ENCODE measurements at places on chromosomes 4 and X.

DNA sequence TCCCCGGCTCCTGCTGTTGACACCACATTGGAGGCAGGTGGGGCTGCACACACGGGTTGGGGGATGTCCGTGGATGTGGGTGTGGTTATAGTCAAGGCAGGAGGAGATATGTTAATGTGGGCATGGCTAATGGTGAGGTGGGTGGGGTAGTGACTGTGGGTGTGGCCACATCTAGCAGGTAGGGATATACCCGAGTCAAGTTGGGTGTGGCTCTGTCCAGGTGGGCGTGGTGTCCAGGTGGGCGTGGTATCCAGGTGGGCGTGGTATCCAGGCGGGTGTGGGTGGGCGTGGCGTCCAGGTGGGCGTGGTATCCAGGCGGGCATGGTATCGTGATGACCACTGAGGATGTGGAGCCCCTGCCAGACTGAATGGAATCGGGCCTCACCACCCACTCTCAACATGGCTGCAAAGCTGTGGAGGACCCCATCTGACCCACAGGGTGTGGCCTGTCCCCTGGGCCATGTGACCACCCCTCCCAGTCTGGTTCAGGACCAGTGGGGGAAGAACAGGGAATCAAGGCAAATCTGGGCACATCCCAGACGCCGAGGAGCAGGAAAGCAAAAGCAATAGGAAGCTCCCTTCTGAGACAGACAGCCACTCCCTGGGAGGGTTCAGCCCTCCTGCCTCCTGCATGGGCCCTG, 21.0 kb downstream of the MAN2B2 start:
- no peak for DNase-seq

DNA sequence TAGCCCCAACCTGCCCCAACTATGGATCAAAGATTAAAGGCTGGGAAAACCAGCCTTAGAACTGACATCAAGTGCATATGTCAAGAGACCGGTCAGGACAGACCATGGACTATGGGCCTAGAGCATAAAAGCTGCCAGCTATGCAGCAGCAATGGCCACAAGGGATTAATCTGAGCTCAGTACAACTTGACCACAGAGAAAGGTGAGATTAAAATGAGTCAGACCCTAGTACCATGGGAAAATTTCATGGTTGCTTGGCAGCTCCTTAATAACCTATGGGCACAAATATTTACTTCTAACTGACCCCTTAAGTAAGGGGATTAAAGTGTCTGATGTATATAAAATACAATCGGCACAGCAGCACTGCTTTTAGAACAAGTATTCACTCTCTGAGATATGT, 54.4 kb downstream of the CBR4 start:
- no peak for DNase-seq

- DNase-seq: no peak
These were observed 101.5 kb downstream of the KDM6A start for GRCh38 chrX:44974451-44974850.

DNA sequence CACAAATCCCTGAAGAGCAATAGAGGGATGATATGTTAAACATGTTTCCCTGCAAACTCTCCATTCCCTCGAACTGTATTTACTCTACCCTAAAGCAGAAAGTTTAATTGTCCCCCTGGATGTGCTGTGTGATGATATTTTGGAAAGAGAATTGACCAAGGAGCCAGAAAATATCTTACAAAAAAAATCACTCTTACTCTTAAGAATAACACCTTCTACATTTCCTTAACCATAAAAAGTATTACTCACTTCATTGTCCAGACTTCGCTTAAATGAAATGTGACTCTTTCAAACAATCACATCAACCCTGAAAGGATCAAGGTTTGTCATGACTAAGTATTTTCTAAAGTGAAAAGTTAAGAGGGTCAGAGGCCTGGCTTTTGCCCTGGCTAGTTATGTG, 49.0 kb upstream of the EGFL6 start:
- DNase-seq: no peak

- DNase-seq: no peak
These were observed 18.8 kb upstream of the SMIM14 start for GRCh38 chr4:39657465-39657864.

DNA sequence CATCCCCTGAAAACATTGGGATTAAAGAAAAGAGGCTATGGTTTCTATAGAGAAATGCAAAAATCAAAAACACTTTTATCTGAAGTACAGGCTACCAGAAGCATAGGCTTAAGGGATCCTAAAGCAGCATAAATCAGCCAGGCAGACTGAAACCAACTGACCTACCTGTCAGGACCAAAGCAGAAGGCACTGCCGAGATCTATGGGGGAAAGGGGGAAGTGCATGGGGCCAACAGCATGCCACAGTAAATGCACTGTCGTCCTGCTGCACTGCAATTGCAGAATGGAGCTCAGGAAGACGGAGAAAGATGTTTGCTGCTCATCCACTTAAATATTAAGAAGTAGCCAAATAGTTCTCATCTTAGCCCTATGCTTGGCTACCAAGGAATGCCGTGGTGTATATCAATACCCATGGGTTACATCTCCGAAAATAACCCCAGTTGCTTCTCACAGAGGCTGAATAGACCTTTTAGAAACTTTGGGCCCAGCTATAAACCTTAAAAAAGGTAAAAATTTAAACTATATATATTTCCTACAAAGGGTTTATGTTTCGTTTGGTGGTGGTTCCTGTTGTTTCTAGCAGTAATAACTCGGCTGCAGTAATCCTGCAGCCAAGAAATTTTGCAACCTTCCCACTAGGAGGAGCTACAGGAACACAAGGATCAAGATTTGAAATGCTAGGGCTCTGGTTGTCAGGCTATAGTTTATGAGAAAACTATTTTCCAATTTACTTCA, 312.2 kb upstream of the DIAPH2 start:
- no peak for DNase-seq
